ENCODE measurements at places on chromosomes 16 and 17. TPM values are rescaled to one million over a fixed set of nuclear protein-coding genes. Genes with fewer than 3 reads are reported as not detected.
A peak's percentile ranks its signal among the peaks of the same experiment; 100 is the strongest.

DNA sequence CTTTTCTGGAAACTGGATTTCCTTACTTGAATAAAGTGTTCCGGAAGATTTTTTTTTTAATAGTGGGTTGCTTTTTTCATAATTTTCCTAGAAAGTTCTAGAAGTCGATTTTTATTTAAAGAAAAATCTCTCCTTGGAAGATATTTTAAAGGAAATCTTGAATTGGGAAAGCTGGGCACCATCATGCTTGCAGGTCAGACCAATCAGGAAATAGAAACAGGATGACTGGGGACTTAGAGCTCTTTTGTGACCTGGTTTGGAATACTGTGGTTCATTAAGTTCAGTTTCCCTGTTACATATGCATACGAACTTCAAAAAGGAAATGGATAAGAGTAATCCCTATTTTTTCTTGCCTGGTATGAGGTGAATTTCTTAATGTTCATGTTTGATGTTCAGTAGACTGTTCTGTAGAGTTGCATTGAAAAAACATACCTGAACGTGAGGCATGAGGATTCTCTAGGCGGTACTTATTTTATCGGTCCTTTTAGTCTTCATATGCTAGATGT is 1.2 kb downstream of the NFATC3 start:
- DNase-seq = no peak
- H3K4me1 ChIP-seq = no peaks in the 10 kb centered on the region
- peak overlapping the region; percentile 69 for H3K4me3 ChIP-seq
- H3K36me3 ChIP-seq = no peaks in the 10 kb centered on the region
- no peaks in the 10 kb centered on the region for H3K27me3 ChIP-seq
- peak overlapping the region; percentile 98 for H3K27ac ChIP-seq

The ACSM2A gene
- not detected for total RNA-seq

The ITGAX gene
- 9.3 TPM for total RNA-seq

The MYOCD gene
- 0.63 TPM for total RNA-seq

GRCh38 chr17:66448026-66448639 is 145.7 kb downstream of the PRKCA start:
- no peaks in the 10 kb centered on the region for H3K27me3 ChIP-seq
- no peak overlapping the region for H3K4me3 ChIP-seq
- no peak overlapping the region for H3K27ac ChIP-seq
- H3K4me1 ChIP-seq = peaks cover 9% of the 10 kb centered on the region
- DNase-seq = no peak
- no peaks in the 10 kb centered on the region for H3K36me3 ChIP-seq

The NPIPA3 gene
- total RNA-seq = not detected

GRCh38 chr16:20648436-20648835 is 49.0 kb downstream of the ACSM1 start:
- no peak overlapping the region for H3K27ac ChIP-seq
- DNase-seq = no peak
- H3K27me3 ChIP-seq = no peaks in the 10 kb centered on the region
- H3K4me1 ChIP-seq = no peaks in the 10 kb centered on the region

DNA sequence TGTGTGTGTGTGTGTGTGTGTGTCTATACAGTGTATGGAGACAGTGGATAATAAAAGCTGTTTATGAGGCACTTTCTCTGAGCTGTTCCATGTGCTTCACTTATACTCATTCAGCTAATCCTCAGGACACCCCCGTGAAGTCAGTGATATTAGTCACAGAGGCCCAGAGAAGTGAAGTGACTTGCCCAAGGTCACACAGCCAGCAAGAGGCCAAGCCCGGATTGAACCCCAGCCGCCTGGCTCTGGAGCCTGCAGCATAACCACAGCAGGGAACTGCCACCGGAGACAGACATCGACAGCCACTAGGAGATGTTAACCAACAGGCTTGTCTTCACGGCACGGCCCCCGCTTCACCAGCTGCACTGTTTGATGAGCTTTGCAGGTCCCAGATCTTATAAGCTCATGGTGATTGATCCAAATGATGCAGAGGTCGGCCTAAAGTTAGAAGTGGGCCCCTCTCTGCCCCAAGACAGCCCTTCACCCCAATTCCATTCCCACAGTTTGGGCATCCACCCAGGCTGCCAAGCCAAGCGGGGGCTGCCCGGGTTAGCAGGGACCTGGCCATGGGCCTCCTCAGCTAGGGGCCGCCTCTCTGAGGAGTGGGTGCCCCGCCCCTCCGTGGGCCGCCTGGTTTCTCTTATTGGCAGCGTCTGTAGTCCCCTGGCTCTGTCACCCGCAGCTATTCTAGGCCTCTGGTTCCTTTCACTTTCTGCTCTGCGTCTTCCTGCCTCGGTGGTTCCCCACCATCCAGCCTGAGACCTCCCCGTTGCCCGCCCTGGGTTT is 30.9 kb downstream of the SOCS1 start:
- H3K36me3 ChIP-seq = no peaks in the 10 kb centered on the region
- no peak overlapping the region for H3K27ac ChIP-seq
- H3K27me3 ChIP-seq = no peaks in the 10 kb centered on the region
- H3K4me3 ChIP-seq = peak overlapping the region; percentile 10
- no peak for DNase-seq

DNA sequence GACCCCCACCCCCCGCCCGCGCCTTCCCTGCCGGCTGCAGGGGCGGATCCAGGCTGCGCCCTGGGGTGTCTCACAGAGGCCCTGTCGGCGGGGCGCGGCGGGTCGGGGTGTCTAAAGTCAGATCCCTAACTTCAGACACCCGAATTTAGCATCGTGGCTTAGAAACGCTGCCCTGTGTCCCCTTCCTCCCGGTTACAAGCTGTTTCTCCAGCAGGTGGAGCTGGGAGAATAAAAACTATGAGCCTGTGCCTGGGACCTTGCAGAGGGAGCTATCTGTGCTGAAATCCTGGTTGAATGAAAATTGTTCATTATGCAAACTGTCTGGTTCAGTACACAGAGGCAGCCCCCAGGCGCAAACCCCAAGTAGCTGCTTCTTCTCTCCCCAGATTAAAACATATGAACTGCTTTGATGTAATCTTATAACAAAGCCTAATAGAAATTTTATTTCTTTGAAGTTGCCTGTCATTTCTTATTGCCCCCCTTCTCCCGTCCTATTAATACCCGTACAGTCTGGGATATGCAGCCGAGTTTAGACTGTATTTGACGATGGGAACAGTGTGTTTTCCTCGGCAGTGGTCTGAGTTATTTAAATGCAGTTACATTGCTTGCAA is 79.0 kb downstream of the RPA1 start:
- H3K4me1 ChIP-seq = peaks cover 22% of the 10 kb centered on the region
- DNase-seq = peak; percentile 79
- no peaks in the 10 kb centered on the region for H3K27me3 ChIP-seq
- H3K4me3 ChIP-seq = no peak overlapping the region

GRCh38 chr16:85715169-85716021 is 26.6 kb upstream of the GINS2 start:
- peaks cover 32% of the 10 kb centered on the region for H3K4me1 ChIP-seq
- no peak overlapping the region for H3K27ac ChIP-seq
- no peak overlapping the region for H3K4me3 ChIP-seq
- H3K27me3 ChIP-seq = no peaks in the 10 kb centered on the region
- no peak for DNase-seq
- H3K36me3 ChIP-seq = no peaks in the 10 kb centered on the region

The CIBAR2 gene
- not detected for total RNA-seq

- no peak overlapping the region for H3K27ac ChIP-seq
- no peaks in the 10 kb centered on the region for H3K4me1 ChIP-seq
- no peaks in the 10 kb centered on the region for H3K27me3 ChIP-seq
- no peak for DNase-seq
- H3K4me3 ChIP-seq = no peak overlapping the region
Measured at GRCh38 chr16:84095466-84095865, 21.3 kb downstream of the MBTPS1 start.

The GLTPD2 gene
- not detected for total RNA-seq

GRCh38 chr16:84845496-84846002 is 25.8 kb downstream of the CRISPLD2 start:
- H3K4me1 ChIP-seq = peaks cover 34% of the 10 kb centered on the region
- H3K27me3 ChIP-seq = no peaks in the 10 kb centered on the region
- H3K36me3 ChIP-seq = no peaks in the 10 kb centered on the region
- H3K27ac ChIP-seq = no peak overlapping the region
- no peak overlapping the region for H3K4me3 ChIP-seq

GRCh38 chr17:60141111-60142018 is 8.4 kb upstream of the CA4 start:
- H3K4me1 ChIP-seq = no peaks in the 10 kb centered on the region
- no peak overlapping the region for H3K4me3 ChIP-seq
- DNase-seq = no peak
- H3K36me3 ChIP-seq = no peaks in the 10 kb centered on the region
- no peak overlapping the region for H3K27ac ChIP-seq
- H3K27me3 ChIP-seq = peaks cover 67% of the 10 kb centered on the region

DNA sequence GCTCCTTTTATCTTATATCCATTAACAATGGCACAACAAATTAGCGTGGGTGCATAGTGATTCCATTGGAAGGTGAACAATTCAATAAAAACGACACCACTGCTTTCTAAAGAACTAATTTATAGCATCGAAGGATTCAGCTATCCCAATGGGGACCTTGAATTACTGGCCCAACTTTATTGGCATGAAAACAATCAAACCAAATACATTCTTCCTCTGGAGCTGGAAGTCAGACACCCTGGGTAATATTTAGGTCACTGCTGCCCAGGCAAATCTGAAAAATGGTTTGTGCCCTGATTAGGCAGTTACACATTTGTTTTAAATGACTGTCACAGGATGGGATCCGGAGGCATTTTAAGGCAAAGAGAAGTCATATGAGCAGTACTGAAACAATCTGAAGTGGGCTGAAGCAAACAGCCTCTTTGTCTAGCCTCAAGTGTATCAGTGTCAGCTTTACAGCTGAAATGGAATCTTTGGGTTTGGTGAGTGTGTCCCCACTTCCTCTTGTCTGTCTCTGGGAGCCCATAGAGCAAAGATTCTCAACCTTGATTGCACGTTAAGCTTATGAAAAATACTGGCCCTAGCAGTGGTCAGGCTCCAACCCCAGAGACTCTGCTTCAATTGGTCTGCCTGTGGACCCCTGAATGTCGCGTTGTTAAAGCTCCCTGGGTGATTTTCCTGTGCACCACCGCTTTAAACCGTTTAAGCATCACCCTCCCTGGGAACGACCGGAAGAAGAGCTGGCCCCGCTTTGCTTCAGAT is 30.3 kb downstream of the CDK5R1 start:
- no peak overlapping the region for H3K27ac ChIP-seq
- H3K4me1 ChIP-seq = no peaks in the 10 kb centered on the region
- no peak overlapping the region for H3K4me3 ChIP-seq
- no peaks in the 10 kb centered on the region for H3K27me3 ChIP-seq
- no peaks in the 10 kb centered on the region for H3K36me3 ChIP-seq

The RHBDL1 gene
- 3.5 TPM for total RNA-seq

DNA sequence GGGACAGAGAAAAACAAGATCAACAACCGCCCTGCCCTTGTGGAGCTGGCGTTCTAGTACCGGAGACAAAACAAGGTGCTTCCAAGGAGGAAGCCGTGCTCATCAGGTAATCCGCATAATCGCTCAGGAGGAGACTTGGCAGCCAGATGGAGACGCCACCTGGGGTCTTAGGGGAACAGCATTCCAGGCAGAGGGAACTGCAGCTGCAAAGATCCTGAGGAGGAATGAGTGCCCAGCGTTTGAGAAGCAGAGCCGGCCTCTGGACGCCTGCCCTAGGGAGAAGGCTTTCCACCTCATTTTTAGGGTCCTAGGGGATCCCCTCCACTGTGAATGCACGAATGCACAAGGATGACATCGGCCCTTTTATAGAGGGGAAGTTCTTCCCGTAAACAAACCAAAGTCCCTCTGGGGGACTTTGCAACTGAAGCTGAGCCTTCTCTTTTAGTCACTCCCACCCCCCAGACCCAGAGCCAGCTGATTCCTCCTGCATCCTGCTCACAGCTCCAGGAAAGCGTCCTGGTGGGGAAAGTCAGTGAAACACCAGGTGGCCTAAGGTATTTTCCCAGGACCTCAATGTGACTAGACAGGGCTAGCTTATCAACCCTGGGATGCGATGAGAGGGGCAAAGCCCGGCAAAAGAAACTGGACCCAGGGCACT is 13.2 kb upstream of the MPRIP start:
- no peak for DNase-seq
- no peaks in the 10 kb centered on the region for H3K36me3 ChIP-seq
- peaks cover 22% of the 10 kb centered on the region for H3K4me1 ChIP-seq
- H3K27ac ChIP-seq = peak overlapping the region; percentile 55
- no peaks in the 10 kb centered on the region for H3K27me3 ChIP-seq
- no peak overlapping the region for H3K4me3 ChIP-seq

DNA sequence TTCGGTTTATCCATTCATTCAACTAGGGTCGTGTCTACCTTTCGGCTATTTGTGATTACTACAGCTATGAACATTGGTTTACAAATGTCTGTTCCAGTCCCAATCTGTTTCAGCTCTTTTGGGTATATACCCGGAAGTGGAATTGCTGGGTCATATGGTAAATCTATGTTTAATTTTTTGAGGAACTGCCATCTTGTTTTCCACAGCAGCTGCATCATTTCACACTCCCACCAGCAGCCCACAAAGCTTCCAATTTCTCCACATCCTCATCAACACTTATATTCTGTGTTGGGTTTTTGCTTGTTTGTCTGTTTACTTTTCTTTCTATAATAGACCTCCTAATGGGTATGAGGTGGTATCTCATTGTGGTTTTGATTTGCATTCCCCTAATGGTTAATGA is 48.7 kb upstream of the GINS3 start:
- H3K27ac ChIP-seq = no peak overlapping the region
- no peak for DNase-seq

DNA sequence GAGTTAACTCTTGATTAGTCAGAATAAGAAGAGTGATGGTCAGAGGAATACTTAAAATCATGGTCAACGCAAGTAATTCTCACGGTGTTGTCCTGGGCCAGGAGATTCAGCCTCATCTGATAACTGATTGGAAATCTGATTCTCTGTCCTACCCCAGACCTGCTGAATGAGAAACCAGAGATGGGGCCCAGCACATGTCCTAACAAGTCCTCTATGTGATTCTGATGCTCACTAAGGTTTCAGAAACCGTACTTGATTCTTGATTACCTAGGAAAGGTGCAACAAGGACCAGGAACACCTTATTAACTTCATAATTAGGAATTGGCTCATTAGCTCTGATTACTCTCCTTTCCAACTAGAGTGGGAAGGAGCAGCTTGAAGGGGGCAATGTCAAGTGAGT is 44.5 kb downstream of the ANKFY1 start:
- no peak for DNase-seq
- no peaks in the 10 kb centered on the region for H3K4me1 ChIP-seq
- H3K4me3 ChIP-seq = no peak overlapping the region
- no peaks in the 10 kb centered on the region for H3K27me3 ChIP-seq

The ZNF423 gene
- total RNA-seq = 15.9 TPM

DNA sequence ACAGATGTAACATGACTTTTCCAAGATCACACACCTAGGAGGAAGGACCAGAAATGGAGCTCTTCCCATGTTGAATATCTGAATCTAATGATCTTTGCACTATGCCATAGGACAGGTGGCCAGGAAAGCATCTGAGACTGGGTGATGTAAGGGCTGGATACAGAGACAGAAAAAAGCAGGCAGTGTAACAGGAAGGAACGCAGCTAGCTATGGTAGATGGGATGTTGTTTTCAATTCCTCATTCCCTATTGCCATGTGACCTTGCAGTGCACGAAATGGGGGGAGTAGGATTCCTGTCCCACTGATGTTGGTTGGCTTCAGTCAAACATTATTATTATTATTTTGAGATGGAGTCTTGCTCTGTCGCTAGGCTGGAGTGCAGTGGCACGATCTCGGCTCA is 3.7 kb upstream of the NPIPB15 start:
- no peaks in the 10 kb centered on the region for H3K27me3 ChIP-seq
- no peak overlapping the region for H3K27ac ChIP-seq
- H3K4me1 ChIP-seq = no peaks in the 10 kb centered on the region
- no peak overlapping the region for H3K4me3 ChIP-seq
- H3K36me3 ChIP-seq = no peaks in the 10 kb centered on the region

All from tibial nerve (tissue), 4 donors.